ENCODE measurements at places on chromosomes 12 and 14.

- no peak for DNase-seq
Observed at GRCh38 chr14:61968207-61968606, 206.0 kb downstream of the SNAPC1 start.

- DNase-seq, result no peak
Observed at GRCh38 chr14:45698462-45699134, 445.6 kb upstream of the MIS18BP1 start.

DNA sequence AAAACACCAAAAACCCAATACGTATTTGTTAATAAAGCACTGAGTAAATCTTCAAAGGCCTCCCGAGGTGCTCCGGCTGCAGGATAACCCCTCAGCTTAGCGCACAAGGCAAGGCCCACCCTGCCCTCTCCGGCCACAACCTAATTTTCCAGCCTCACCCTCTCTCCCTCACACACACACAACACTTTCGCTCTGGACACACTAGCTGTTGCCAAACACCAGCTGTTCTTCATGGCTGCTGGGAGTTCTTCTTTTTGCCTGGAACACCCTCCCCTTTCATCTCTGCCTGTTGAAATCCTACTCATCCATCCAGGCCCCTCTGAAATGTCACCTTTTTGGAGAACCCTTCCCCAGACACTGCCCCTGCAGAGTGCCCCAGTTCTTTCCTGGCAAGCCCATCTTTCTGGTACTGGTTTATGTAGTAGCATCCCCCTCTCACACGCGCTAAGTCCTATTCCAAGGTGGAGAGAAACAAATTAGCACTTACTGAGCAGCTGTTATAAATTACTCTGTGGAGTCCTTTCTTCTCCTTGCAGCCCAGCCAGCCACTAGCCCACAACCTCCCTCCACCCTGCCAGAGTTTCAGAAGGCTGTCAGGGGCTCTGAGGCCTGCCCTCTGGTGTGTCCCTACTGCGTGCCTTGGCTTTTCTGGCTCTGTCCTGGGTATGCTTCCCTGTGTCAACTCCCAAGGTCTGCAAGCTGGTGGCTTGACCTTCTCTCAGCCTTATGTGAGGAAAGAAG is 805 bp upstream of the CRACR2A start:
- no peak for DNase-seq

GRCh38 chr14:50510157-50510556 is 22.2 kb downstream of the MAP4K5 start:
- no peak for DNase-seq

DNA sequence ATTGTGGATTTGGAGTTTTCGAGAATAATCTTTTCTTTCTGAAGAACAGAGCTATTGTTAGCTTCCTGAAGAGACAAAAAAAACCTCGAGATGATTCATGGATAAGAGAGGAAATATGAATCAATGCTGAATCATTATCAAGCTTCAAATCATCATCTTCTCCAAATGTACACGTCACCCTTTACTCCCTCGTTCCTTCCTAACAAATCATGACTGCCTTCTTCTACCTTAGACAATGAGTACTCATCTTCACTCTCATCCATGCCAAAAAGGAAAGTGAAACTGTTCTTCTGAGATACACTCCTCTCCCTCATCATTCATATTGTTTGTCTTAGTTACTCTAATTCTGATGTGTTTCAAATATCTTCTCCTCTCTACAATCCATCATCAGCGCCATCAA is 1115.8 kb upstream of the ATXN7L3B start:
- no peak for DNase-seq

DNA sequence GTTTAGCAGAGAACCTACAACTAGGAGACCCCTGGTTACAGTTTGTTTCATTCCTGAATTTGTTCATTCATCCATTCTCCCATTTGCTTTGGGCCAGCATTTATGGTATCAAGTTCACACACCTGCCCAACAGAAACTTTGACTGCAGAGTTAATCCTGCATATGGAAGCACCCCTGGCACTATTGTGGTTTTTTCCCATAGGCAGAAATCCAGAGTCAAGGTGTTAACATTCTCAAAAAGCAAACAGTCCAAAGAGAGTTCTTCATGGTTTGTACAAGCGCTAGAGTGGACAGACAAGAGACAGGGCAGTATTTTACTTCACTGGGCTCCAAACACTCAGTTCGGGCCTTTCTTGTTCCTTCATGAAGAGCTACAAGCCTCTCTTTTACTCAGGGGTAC is 51.9 kb downstream of the KCNK10 start:
- DNase-seq, result no peak

GRCh38 chr14:101623685-101624444 is 62.6 kb downstream of the DIO3 start:
- no peak for DNase-seq

GRCh38 chr12:110279566-110280375 is 1.3 kb upstream of the ATP2A2 start:
- no peak for DNase-seq

Measured in stimulated activated CD4-positive, alpha-beta T cell treated with anti-CD3 and anti-CD28 coated beads, Interleukin-1b, Interleukin-23, amount 100 ng/mL, for 1 hour (primary cell).